AG09309 (cell line): ENCODE measurements at places on chromosomes 11 and 22.

DNA sequence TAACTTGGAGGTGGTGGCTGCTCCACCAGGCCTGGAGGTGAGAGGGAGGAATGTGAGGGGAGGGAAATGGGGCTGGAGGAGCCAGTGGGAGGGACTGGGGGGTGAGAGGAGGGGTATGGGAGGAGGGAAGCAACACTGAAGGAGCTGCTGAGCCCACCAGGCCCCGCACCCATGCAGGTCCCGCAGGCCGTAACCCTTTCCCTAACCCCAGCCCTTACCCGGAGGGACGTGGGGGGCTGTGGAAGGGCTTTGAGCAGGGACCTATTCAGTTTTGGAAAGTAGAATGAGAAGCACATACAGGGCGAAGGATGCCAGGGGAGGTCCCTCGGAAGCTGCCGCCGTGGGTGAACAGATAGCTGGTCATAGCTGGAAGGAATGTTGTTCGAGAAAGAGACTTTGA is 33.9 kb upstream of the CRYBB3 start:
- no peak for DNase-seq

- no peak for DNase-seq
Measured at GRCh38 chr11:44307340-44308099, 2.4 kb downstream of the ALX4 start.

DNA sequence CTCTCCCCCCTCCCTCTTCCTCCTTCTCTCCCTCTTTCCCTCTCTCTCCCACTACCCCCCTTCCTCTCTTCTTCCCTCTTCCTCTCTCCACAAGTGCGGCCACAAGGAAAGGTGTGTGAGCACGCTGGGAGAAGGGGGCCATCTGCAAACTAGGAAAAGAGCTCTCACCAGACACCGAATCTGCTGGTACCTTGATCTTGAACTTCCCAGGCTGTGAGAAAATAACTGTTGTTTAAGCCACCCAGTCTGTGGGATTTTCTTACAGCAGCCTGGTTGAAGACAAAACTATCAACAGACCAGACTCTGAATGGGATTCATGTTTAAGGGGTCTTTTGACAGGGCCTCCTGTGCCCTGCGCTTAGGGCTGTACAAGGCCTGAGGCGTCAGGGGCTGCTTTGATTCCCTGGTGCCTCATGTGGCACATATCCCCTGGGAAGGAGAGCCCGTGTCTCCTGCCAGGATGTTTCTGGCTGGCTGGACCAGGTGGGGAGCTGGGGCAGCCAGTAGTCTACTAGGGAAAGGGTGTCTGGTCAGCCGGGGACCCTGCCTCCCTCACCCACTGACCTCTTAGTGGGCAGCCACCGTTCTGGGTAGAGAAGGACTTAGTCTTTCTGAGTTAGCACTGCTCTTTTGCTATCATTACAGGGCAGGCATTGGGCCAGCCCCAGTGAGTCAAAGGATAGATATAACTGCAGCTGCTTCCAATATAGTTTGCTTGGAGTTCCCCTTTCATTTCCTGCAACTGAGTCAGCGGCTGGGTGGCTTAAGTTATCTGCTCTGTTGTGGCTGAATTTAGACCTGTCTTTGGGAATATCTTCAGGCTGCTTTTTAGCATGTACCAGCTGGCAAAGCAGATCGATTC is 6.2 kb downstream of the PANX1 start:
- no peak for DNase-seq

DNA sequence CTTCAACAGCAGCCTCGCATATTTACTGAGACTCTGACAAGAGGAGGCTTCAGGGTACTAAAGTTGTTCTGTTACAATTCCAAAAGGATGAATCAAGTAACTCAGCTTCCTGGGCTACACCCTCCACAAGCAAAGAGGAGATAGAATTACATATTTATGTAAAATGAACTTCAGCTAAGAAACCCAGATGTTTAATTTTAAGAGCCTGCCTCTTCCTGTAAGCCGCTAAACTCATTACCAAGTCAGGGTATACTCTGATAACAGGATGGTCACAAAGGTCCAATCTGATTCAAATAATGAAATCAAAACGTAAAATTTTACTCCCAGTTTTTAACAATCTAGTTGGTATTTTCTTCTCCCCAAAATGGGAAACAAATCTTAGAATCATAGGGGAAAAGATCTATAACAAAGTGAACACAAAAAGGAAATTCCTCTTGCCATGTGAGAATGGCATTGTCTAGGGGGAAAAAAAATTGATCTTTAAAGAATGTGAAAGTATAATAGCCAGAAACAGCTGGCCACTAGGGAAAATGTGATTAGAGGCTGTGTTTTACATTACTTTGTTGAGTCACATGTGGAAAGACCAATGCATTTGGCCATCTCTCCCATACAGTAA is 30.9 kb downstream of the CHEK2 start:
- DNase-seq, result peak; percentile 61

DNA sequence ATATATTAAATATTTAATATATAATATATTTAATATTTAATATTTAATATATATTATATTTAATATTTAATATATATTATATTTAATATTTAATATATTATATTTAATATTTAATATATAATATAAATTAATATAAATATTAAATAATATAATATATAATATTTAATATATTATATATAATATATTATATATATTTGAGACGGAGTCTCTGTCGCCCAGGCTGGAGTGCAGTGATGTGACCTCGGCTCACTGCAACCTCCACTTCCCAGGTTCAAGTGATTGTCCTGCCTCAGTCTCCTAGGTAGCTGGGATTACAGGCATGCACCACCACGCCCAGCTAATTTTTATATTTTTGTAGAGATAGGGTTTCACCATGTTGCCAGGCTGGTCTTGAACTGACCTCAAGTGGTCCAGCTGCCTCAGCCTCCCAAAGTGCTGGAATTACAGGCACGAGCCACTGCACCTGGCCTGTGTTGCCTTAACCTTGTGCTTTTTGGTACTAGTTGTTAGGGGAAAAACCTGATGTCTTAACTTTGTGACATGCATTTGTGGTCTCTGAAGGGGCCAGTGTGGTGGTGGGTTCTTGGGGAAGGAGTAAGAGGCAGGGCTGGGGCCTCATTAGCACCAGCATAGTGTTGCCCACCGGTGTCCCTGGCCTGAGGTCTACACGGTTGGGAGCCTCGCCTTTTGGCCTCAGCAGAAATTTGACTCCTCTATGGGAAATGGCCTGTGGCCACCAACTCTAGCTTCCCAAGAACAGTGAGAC is 16.6 kb downstream of the SEC14L3 start:
- DNase-seq, result no peak

GRCh38 chr11:96317571-96317970 is 25.4 kb downstream of the MAML2 start:
- DNase-seq, result no peak

DNA sequence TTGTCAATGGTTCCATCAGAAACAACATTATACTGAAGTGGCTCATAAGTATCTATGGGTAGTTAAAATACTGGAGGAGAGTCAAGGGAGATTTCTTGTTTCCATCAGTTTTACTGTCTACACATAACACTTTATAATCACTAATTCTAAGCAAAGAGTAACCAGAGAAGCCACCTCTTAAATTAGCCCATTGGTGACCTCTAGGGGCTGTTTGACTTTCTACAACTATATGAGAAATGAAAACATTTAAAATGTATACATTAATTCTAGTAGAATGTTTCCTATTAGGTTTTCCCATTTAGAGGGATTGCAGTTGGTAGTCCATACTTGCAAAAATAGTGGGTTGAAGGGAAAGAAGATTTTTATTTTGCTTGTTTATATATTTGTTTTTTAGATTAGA is 504.3 kb downstream of the FAM181B start:
- no peak for DNase-seq

DNA sequence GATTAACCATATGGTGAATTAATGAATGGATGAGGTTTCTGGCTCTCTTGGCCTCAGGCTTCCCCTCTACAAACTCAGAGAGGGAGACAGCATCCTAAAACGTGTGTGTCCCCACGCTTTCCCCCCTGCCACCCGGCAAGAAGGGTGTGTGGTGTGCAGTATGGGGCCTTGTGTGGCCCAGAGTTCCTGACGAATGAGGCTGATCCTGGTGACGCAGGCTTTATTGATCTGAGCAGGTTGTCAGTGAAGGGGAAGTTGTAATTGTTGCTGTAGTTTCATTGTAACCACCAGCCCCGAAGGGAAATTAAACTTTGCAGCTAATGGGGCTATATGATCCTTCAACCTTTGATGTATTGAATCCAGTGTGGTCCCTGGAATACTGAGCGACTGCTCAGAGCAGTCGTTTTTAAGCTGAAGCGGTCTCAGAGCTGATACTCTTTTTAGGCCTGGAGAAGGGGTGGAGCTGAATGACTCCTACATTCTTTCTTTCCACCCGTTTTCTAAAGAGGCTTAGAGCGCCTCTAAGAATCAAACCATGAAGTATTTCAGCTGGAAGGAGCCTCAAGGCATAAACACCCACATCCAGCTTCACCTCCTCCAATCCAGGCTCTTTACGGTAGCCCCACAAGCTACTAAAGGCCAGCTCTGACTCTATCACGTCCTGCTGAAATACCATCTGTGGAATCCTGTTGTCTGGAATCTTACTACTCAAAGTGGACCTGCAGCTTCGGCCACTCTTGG is 284.7 kb downstream of the MIAT start:
- peak; percentile 0 for DNase-seq

GRCh38 chr11:6705905-6706535 is 22.9 kb upstream of the MRPL17 start:
- no peak for DNase-seq

GRCh38 chr11:63560506-63561180 is 2.5 kb downstream of the PLAAT2 start:
- no peak for DNase-seq

- DNase-seq, result no peak
Measured at GRCh38 chr22:26502688-26503561, 9.3 kb downstream of the TFIP11 start.

DNA sequence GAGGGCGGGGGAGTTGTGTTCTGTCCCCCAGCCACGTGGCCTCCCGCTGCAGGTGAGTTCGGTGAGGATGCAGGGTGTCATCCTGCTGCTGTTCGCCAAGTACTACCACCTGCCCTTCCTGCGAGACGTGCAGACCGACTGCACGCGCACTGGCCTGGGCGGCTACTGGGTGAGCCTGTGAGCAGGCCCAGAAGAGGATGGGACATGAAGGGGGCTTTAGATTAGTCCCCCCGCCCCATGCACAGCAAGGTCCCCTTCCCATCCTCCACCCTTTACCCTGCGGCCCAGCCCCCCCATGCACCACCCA is 4.1 kb downstream of the INPP5J start:
- no peak for DNase-seq

DNA sequence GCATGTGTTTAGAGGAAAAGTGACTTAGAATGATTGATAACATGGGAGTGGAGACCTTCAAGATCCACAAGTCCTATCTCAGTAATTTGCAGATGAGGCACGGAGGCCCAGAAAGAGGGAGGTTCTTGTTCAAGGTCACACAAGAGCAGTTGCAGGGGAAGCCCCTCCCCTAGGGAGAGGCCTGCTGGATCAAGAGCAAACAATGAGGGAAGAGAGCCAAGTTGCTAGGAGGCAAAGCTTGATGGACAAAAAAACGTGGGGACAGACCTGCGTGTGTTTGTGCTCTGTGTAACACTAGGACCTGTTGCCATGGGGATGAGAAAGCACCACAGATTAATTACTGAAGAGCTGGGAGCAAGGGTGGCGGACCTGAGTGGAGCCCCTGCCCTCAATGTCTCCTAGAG is 6.4 kb upstream of the MFRP start:
- no peak for DNase-seq

DNA sequence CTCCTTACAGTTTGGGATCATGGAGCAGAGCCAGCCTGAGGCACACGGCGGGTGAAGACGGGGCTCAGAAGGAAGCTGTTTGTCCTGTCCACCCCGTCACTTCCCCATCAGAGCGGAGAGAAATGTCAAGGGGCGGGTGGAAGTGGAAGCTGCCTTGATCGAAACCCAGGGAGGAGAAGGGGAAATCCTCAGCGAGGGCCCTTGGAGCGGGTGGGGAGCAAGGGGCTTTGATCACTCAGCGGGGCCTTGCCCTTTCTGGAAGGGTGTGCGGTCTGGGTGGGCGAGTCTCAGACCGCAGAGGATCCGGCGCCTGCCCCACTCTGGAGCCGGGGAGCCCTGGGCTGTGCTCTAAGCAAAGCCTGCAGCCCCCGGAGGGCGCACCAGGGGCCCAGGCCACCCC is 320.4 kb downstream of the NTM start:
- no peak for DNase-seq

GRCh38 chr22:43053176-43053575 is 36.0 kb downstream of the TTLL1 start:
- no peak for DNase-seq

- DNase-seq, result no peak
Measured at GRCh38 chr11:68574308-68574707, 110.0 kb upstream of the GAL start.

- DNase-seq, result no peak
Measured at GRCh38 chr11:117925198-117925925, 3.8 kb downstream of the TMPRSS13 start.

DNA sequence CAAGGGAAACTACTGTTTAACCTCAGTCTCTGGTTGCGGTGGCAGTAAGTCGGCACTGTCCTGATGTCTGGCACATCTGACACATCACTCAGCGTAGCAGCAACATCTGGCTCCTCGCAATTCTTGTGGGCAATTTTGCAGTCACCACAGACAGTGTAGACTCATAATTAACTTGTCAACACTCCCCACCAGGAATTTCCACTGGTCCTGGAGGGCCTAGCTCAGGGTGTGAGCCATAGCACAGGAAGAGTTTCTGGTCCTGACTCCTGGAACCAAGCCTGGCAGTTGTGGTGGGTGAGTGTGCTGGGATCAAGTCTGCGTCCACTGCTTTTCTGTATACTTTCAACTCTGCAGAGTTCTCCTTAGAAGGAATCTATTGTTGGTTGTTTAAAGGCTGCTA is 209.7 kb downstream of the SNX19 start:
- peak; percentile 67 for DNase-seq

- DNase-seq, result no peak
Measured at GRCh38 chr22:47450876-47451475, 688.5 kb downstream of the TBC1D22A start.
